ENCODE measurements at places on chromosomes 5 and 9. TPM values are rescaled to one million over a fixed set of nuclear protein-coding genes. Genes with fewer than 3 reads are reported as not detected.

Gene PAEP
- not detected for polyA plus RNA-seq

Gene IL33
- 4.8 TPM for polyA plus RNA-seq

Gene OR13C8
- polyA plus RNA-seq: not detected

Gene BNC2
- polyA plus RNA-seq: 0.42 TPM

Gene ARSI
- not detected for polyA plus RNA-seq

Gene GBGT1
- 4.6 TPM for polyA plus RNA-seq

Gene ITK
- polyA plus RNA-seq: 0.26 TPM

Gene HMGCS1
- 17.6 TPM for polyA plus RNA-seq

Measured in pancreas (tissue), 10 donors.